ENCODE measurements at places on chromosomes 12 and 14.

GRCh38 chr12:59085690-59086089, 165.4 kb upstream of the LRIG3 start:
- DNase-seq = no peak

- DNase-seq = no peak
These were observed 417.1 kb upstream of the TMTC1 start for GRCh38 chr12:30200864-30201263.

GRCh38 chr12:122368361-122369073, 54.0 kb downstream of the CLIP1 start:
- no peak for DNase-seq

GRCh38 chr12:116926283-116927243, 15.8 kb downstream of the FBXW8 start:
- no peak for DNase-seq

GRCh38 chr12:32400114-32400672, 835 bp downstream of the FGD4 start:
- no peak for DNase-seq

- DNase-seq = no peak
These were observed 62.0 kb downstream of the DACT1 start for GRCh38 chr14:58699681-58700205.

- no peak for DNase-seq
These were observed 93.3 kb upstream of the RIC8B start for GRCh38 chr12:106681210-106681609.

DNA sequence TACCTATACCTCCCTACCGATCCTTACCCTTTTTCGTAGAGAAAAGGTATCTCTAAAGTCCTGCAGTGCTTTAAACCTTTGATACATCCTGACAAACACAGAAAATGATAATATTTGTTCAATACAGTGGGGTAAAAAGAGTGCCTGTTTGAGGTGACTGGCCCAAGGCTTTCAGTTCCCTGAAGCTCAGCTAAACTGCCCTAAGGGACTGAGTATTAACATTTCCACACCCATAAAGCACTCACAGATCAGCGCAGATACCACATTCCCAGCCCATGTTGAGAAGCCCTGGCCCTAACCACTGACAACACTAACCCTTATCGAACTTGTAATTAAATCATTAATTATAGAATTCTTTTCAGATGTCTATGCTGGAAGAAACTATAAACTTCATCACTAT, 108.7 kb downstream of the DIP2B start:
- DNase-seq = no peak

DNA sequence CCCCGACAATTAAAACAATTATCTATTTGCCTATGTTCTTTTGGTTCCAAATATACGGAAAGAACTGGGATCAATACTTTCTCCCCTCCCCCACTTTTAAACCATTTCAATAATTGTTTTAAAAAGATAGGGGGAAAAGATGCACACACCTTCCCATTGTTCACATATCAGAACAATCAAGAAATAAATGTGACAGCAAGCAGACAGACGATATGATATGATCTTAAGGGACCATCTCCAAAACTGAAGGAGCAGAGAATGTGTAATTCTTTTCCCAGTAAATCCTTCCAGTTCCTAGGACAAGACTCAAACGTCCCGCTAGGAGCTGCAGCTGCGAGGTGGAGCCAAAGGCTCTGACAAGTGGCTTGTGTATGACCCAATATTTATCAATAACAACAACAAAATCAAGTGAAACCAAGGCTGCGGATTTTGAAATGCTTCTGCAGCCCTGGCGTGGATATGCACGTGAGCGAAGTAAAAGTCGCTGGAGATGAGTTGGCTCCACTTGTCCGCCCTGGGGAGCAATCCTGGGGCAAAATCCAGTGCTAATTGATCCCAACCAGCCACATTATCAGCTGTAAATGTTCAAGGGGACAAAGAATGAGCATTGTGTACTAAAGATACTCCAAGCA, 8.2 kb upstream of the FOXG1 start:
- DNase-seq = no peak

- no peak for DNase-seq
These were observed 9.6 kb downstream of the C12orf76 start for GRCh38 chr12:110038741-110039084.

- no peak for DNase-seq
These were observed 96.3 kb downstream of the PTPN11 start for GRCh38 chr12:112514926-112515642.

GRCh38 chr14:63513756-63514155, 29.4 kb downstream of the PPP2R5E start:
- no peak for DNase-seq

DNA sequence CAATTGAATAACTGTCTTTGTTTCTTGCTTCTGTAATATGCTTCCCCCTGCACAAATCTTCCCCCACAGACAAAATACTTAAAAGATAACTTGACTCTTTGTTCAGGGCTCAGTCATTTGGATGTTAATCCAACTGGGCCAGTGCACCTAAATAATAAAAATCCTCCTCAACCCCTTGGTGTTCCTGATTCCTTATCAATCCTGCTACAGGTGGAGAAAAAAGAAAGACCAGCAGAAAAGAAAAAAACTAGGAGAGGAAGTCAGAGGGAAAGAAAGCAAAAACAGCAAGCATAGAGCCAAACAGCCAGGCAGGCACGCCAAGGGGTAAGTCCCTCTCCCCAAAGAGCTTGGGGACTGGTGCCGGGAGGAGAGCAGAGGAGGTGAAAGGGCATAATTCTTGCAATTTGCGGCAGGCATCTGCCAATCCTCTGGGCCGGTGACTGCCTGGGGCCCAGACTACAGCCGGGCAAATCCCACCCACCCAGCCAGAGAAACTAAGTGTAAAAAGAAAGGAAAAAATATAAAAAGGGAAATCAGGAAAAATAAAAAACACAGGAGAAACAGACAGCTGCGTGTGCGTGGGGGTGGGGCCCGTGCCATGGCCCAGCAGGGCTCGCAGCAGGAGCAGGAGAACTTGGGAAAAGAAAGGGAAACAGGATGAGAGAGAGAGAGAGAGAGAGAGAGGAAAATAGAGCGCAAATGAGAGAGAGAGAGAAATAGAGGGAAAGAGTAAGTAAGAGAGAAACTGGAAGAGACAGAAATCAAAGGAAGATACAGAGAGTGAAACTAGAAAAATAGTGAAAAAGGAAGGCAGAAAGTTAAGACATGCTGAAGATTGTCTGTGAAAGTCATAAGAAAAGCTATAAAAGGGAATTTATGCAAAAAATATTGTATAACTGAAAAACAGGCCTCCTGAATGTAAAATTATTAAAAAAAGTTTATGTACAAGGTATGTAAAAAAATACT, 21.4 kb downstream of the KLRK1 start:
- no peak for DNase-seq

GRCh38 chr14:95541932-95542930, 7.4 kb downstream of the GLRX5 start:
- no peak for DNase-seq

Data from GF-D8 (cell line).